ENCODE measurements at places on chromosomes 5 and 9.

DNA sequence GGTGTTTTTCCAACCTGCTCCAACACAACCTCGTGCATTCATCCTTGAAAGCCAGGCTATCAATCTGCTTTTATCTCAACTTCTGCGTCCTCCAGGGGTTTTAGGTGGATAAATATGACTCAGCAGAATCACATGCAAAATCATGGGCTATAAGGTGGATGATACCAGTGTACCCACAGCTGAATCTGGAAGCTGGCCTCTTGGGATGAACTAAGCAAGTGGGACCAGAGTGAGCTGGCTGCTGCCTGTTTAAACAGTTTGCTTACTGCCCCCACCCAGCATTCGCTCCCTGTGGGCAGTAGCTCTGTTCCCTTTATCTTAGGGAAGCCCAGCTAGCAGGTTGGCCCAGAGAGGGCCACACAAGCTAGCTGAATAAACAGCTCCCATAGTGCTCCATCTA is 194.0 kb downstream of the CRB2 start:
- no peak for DNase-seq

- no peak for DNase-seq
These were observed 57.9 kb upstream of the IER5L start for GRCh38 chr9:129235931-129236331.

DNA sequence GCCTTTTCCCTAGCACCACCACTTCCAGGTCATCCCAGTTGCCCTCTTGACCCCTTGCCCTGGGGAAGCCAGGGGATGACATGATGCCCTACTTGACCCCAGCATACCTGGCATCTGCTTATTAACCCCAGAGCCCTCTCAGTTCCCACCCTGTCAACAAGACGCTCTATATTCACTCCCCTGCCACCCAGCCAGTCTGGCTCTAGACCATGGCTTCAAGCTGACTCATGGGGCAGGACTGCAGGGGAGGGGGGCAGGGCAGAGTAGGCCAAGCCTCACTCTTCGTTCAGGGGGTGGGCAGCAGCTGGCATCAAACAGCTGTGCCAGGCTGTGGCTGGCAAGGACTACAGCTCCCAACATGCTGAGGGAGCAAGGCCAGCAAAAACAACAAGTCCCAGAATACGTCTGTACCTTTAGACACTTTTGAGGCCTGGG is 5.3 kb downstream of the ATOSB start:
- DNase-seq: no peak

- no peak for DNase-seq
These were observed 24.6 kb downstream of the RAPGEF6 start for GRCh38 chr5:131610198-131611063.

GRCh38 chr5:33764786-33765185 is 127.0 kb downstream of the ADAMTS12 start:
- DNase-seq: no peak

DNA sequence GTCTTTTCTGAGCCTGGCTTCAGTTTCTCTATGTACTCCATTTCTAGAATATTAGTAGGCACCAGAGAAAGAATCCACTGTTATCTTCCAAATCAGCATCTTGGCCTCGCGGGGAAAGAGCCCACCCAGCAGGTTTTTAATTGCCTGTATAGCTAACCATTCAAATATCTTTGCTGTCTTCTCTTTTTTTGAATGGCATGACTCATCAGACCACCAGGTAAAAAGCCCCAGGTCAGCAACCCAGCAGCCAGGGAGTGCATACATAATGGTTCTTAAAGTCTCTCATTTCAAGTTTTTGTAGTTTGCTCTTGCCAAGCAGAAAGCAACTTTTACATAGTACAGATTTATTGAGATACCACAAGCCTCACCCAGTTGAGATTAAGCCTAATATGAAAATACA is 50.7 kb downstream of the TMEM167A start:
- no peak for DNase-seq

DNA sequence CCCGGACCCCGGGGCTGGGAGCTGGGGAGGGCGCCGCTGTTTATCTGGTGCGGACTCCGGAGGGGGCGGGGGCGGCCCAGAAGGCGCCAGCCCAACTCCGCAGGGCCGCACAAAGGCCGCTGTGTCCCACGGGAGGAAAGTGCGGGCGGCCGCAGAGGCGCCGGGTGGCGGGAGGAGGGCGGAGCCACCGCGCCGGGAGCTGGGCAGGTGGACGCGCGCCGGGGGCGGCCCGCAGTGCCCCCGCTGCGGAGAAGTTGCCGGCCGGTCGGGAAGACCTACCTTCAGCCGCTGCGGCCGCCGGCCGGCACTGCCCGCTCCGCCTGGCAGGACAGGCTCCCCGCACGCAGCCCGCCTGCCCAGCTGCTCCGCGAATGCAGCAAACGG is 43.6 kb downstream of the NACC2 start:
- DNase-seq: no peak

- no peak for DNase-seq
These were observed 60.9 kb upstream of the GLRX start for GRCh38 chr5:95883185-95884016.

DNA sequence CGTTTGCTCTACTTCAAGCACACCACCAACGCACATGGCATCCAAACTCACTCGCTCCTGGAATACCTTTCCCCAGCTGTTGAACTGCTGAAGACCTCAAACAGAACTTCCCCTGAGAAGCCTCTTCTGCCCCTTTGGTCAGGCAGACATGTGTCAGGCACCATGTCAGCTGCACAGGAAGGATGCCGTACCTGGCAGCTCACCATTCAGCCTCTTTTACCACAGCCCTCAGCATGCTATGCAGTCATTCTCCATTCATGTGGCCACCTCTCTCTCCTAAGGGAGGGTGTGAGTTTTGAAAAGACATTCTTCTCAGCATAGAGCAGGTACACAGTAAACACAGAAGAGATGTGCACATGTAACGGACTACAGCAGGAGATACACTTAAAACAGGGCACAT is 14.2 kb downstream of the IL4 start:
- DNase-seq: no peak
